ENCODE measurements at places on chromosomes 6 and 20.

- peak; percentile 53 for DNase-seq
These were observed 36.1 kb downstream of the SERAC1 start for GRCh38 chr6:158131926-158132325.

GRCh38 chr6:160139420-160139851, 17.8 kb downstream of the SLC22A1 start:
- DNase-seq, result no peak

DNA sequence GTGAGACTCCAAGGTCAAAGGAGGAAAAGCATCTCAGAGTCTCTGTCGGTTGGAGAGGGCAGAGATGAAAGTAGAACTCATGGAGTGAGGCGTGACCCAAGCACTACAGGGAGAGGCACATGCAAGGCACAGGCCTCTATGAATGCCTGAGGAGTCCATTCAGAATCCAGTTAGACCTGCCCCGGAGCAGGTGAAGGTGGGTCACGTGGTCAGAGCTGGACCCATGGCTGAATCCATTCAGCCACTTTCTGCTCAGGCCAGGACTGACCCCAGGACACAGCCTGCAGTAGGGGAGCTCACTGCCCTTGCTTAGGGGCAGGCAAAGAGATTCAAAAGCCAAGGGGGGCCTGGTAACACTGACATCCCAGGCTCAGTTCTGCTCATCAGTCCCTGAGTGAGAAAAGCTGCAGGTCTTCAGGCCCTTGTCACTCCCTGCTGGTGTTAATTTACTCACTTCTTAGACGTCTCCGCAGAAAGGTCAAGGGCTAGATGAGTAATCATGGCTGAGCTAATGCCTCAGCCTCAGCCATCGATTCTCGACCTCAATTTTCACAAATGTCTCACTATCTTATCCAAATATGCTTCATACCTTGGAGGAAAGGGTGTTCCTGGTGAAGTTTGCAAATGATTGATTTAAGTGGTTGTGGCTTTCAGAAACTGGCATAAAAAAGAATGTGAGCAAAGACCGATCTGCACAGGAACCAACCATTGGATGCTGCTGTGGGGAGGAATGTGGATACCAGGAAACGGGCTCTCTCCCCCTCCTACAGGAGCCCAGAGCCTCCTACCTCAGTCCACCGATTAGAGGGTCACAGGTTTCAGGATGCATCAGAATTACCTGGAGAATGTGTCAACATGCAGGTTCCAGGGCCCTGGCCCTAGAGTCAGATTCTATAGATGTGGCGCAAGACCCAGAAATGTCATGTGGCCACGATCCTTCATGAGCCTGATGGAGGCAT, 584.4 kb downstream of the PTPRT start:
- no peak for DNase-seq

GRCh38 chr6:85240787-85241385, 209.0 kb upstream of the NT5E start:
- DNase-seq, result peak; percentile 56

DNA sequence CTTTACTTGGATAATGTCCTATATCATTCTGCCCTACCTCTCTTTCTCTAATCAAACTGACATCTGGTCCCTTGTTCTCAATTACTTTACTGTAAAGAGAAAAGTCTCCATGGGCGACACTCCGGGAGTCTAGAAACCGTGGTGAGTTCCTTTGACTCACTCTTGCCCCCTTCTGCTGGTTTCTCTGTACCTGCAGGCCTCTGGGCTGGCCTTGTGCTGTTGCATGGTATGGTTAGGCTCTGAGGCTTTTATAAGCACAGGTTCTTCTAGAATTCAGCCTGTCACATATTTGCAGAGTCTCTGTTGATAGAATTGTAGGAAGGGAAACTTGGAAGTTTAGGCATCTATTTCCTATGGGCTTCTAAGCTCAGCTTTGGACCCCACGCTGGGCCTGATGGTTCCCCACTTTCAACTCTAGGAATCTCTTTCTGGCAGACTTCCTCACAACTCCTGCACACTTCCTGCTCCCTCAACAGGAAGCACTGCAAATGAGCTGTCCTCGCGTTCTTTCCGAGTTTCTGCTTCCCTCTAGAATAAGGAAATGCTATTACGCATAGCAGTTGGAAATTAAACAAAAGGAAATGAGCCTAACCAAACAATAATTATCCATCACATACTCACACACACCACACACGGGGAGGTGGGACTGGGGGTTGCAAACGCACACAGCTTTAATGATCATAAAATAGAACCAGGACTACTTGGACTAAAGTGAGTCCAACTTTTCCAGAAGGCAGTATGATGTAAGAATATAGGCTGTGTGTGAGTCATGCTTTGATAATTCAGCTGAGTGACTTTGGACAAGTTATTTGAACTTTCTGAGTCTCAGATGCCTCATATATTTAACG, 683.3 kb downstream of the QKI start:
- peak; percentile 94 for DNase-seq

DNA sequence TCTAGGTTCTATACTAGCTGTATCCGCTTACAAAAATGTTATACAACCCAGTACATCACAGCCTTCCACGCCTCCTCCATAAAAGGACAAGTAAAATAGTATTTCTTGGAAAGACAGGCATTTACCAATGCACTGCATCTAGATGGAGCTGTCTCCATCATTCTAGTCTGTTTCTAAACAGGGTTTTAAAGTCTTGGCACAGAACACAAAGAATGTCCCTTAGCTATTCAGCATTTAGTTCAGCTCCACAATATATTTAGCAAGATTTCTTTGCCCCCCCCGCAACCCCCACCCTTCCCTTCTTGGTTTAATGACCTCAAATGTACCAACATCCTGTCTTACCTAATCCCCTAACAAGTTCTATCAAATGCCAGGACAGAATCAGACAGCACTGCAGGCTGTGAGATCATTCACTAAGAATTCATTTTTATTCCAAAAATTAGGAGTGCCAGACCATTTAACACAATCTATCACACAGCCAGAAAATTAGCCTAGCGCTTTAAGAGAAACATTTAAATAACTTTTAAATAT, 198.6 kb downstream of the BACH2 start:
- peak; percentile 33 for DNase-seq

GRCh38 chr20:43755851-43756250, 29.0 kb upstream of the GTSF1L start:
- DNase-seq, result no peak

DNA sequence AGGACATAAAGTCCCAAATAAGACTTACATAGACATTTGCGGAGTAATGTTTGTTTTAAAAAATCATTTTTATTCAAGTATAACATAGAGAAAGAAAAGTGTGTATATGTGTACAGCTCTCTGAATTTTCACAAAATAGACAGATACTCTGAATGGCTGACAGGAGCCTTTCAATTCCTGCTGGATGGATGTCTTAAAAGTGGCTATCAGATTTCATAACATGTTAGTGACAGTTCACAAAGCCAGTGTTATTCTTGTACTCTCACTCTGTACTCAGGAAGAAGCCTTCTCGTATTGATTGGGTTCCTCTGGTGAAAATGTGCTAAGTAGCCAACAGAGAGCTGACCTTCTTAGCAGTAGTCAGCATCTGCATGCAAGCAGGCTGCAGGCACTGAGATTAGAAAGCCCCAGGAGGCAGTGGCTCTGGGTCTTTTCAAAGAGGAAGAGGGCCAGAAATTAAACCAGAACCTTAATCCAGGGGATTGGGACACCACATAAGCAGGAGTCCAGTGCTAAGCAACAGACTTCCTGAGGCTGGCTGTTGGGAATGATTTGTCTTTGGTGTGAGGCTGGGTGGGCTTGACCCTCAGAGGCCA, 19.7 kb downstream of the SLC17A4 start:
- DNase-seq, result no peak

- DNase-seq, result no peak
These were observed 17.4 kb upstream of the GTSF1L start for GRCh38 chr20:43744151-43744611.

DNA sequence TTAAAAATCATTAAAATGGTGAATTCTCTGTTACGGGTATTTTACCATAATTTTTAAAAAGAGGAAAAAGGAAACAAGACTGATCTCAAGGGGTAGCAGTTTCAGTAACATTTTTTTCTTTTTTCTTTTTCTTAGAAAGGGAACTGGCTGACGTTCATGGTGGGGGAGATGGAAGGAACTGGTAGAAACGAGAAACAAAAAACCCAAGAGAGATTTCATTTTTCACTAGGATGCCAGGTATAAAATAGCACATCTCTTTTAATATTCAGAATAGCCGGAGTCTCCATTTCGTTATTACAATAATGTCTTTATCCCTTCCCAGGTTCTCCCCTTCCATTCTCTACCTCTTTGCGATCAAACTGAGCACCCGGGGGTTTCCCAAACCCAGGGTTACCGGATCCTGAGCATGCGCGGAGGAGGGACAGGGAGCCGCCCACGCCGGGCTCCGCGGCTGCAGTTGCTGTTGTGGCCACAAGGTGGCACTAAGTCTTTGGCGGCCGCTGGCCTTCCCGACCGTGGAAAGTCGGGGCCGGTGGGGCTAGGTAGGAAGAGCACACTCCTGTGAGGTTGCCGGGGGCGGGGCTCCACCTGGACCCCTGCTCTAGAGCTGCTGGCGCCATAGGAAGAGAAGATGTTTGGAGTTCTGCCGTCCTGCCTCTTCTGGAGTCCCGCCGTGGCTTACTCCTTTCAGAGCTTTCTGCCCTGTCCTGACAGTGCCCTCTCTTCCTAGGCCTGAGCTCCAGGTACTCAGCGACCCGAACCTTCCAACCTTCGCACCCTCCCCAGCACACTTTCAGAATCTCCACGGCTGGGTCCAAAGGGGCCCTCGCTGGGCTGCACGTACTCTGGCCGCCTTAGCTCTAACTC, 146.8 kb downstream of the SH3BGRL2 start:
- peak; percentile 72 for DNase-seq

DNA sequence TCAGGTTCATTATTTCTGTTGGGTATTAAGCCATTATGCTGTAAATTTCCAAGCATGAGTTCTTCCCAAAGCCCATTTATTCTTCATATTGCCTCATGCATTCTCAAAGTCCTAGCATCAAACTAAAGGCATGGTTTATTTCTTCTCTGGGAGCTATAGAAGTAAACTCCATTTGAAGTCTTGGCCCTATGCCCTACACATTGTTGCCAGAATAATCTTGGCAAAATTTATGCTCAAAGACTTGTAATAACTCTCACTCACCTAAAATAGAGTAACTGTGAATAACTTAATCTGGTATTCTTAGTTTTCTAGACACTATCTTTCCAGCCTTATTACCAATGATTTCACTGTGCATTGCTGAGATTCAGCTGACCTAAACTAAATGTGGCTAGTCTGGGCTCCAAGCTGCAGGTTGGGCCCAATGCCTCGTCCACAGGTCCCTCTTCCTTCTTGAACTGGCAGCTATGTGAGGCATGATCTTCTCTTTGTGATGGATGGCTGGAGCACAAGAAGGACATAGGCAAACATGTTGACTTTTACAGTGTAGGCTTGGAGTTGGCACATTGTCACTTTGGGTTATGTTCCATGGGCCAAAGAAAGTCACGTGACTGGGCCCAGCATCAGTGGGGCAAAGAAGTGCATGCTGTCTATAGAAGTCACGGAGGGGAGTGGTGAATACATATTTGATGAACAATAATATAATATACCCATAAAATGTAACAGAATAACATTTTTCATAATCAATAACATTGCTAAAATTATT, 39.1 kb upstream of the ANKEF1 start:
- DNase-seq, result no peak

DNA sequence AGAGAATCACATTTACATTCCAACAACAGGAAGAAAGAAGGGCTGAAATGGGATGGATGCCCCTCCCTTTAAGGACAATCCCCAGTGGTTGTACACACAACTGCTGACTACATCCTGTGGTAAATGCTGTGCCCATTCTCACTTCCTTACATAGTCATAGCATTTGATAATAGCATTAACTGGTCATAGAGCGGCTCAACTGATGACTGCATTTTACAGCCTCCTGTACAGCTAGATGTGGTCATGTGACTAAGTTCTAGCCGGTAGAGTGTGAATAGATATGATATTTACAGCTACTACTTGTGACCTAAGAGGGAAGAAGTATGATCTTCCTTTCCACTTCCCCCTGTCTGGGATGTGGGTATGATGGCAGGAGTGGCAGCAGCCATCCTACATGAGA, 24.7 kb downstream of the KCNK17 start:
- no peak for DNase-seq
